ENCODE measurements at places on chromosomes 2 and 18.

DNA sequence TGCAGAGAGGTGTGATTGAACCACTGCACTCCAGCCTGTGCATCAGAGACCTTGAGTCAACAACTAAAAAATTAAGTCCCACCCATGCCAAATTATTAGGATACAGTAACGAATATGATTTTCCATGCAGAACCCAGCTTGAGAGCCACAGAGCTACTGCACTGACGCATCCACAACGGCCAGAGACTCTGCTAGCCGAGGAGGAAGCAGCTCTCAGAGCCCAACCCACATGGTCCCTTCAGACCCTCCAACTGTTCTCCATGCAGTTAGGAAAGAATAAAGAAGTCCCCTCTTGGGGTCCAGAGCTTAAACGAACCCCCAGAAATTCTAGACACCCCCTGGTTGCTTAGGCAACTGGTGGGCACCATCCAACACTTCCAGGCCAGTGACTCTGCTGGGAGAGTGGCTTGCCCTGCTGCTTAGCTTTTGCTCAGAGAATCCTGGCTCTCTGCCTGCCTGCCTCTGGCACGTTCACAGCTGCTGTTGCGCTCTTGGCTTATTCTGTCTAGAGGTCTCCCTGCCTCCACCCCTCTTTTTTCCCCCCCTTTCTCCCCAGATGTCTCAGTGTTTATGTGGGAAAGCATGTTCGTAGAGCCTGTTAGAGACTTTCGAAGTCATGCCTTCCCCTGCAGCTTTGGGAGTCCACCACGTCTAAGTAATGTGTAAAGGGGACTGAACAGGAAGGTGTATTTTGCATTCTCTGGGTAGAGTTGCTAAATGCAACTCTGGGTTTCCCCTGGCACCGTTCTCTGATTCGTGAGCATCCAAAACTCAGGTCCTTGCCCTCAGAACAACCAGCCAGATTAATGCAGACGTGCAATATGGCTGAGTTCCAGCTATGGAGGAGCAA lies 26.0 kb upstream of the SP3 start:
- DNase-seq, result no peak

- DNase-seq, result no peak
Measured at GRCh38 chr2:219368690-219369191, 19.0 kb downstream of the DNPEP start.

GRCh38 chr2:202542142-202542541 lies 92.6 kb upstream of the FAM117B start:
- no peak for DNase-seq

DNA sequence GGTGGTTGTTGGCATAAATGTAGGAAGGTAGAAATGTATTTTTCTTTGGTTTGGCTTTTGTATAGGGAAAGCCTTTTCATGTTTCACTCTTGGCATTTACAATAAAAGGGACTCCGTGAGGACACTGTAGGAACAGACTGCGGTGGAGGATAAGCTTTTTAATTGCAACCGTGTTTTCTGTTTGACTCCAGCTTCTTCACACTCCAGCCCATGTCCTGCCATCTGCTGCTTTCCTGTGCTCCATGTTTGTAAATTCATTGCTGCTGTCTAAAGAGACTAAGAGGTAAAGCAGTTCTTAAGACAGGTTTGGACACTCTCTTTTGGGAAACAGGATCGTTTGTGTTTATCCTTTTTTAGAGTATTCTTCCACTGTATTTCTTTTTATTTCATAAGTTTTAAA lies 33.3 kb downstream of the WDR75 start:
- DNase-seq, result no peak

GRCh38 chr2:118718921-118719320 lies 128.5 kb downstream of the EN1 start:
- DNase-seq, result no peak

GRCh38 chr2:10891390-10891789 lies 20.3 kb upstream of the KCNF1 start:
- DNase-seq, result no peak

DNA sequence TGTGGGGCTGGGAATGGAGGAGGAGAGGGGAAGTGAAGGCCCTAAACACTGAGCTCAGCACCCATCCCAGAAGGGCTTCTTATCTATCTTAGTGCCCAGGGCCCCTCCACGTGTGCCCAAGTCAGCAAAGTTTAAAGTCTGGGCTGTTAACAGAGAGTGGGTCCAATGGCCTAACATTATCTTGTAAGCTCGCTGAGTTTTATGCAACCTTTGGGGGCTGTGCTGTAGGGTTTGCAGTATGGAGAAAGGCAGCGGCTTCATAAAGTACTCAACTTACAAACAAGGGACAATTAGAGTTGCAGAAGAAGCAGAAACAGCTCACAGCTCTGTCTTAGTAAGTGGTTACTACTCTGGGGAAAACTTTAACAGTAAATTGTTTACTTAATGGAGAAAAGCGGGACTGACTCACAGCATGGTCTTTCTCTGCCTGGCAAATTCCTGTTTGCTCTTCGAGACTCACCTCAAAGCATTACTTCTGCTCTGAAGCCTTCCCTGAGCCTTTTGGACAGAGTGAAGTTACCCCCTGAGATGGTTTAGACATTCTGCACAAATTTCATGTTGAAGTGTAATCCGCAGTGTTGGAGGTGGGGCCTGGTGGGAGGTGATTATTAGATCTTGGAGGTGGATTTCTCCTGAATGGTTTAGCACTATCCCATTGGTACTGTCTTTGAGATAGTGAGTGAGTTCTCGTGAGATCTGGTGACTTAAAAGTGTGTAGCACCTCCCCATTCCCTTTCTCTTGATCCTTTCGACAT lies 9.0 kb downstream of the ENOSF1 start:
- DNase-seq, result no peak

GRCh38 chr2:16272038-16272788 lies 331.9 kb downstream of the MYCN start:
- no peak for DNase-seq

All from stimulated activated CD8-positive, alpha-beta memory T cell treated with anti-CD3 and anti-CD28 coated beads, Interleukin-12 subunit alpha, Interleukin-12 subunit beta, amount 100 ng/mL, for 1 hour (primary cell).